ENCODE measurements at places on chromosomes 5 and 9.

- no peak for DNase-seq
These were observed 30.9 kb downstream of the S1PR3 start for GRCh38 chr9:89022001-89022759.

GRCh38 chr5:146682899-146683532, 167.0 kb upstream of the GPR151 start:
- DNase-seq: no peak

DNA sequence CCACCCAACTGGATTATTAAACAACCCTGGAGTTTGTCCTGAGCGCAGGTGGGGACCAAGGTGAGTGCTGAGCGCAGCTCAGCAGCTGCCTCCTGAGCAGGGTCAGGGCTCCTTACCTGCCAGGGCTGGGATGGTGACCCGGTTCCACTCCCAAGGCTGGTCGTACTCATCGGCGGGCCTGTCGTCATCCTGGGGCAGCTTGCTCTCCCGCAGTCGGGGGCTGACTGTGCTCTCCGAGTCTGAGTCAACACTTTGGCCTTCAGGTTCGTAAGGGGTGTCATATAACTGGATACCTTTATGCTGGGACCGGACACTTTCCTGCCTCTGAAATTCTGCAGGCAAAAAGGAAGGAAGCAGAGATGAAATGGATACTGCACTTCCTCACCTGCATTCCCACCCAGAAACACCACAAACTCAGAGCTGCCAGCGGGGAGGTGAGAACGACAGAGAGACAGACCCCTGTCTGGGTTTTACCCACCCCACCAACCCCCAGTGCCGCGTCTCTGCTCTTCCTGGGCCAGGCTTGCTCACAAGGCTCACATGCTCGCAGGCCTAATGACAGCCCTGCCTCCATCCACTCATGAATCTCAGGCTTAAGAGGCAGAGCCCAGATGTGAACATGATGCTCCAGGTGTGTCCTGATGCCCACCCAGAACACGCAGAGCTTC, 70.7 kb upstream of the SLC25A51 start:
- DNase-seq: no peak

DNA sequence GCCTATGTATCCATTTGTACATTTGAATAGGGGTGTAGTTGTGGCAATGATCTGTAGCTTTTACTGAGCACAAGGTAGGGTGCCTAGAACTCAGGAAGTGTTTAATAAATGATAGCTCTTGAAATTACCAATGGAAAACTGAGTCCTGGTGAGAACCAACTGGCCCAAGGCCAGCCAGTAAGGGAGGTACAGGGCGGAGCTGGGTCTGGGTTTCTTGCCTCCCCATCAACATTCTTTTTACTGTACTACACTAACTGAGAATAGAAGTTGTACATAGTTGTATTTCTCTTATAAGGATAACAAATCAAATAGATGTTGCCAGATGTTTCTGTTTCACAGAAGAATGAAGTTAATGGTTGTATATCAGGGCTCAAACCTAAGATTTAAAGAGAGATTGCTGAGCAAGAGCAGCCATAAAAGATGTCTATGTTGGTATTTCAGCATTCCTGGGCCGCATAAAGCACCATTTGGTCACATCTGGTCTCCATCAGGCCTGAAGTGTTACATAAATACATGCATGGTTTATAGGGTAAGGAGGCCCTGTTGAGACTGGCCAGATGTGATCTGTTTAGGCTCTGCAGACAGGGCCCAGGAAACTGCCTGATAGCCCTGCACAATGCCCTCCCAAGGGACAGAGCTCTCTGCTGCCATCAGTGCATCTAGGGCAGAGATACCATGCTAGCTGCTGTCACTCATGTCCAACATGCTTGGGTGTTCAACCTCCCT, 210.5 kb downstream of the NXNL2 start:
- DNase-seq: no peak

DNA sequence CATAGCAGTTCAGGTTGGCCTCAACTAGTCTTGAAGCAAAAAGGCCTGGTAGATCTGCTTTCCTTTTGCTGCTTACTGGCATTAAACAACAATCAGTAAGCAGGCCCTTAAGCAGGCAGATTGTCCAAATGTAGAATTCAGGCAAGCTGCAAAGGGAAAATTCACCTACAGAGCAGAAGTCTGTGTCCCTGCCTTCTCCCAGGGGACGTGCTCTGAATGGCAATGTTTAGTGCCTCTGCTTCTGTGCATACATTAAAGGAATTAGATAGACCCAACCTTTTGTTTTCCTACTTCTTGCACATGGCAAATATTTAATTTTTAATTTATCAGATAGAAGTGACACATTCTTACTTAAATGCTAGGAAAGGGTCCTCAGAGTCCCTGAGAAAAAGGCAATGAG, 328.8 kb upstream of the PIK3R1 start:
- DNase-seq: no peak

DNA sequence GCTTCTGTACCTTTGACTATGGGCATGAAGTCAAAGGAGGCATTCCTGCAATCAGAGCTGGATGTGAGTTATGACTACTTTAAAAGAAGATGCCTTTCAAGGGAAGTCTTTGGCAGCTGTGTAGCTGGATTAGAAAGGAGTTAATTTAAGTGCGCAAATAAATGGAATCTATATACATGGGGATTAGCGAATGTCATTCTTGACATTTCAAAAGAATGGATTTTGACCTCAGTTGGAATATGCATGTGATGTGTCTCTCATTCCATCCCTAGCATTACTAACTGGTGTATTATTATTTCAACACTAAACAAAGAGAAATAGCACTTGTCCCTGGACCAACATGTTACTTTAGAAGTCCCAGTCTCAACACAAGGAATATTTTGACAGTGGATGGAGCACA, 359.6 kb upstream of the SLC24A2 start:
- no peak for DNase-seq

GRCh38 chr9:125477089-125477544, 215.5 kb downstream of the GAPVD1 start:
- DNase-seq: no peak

DNA sequence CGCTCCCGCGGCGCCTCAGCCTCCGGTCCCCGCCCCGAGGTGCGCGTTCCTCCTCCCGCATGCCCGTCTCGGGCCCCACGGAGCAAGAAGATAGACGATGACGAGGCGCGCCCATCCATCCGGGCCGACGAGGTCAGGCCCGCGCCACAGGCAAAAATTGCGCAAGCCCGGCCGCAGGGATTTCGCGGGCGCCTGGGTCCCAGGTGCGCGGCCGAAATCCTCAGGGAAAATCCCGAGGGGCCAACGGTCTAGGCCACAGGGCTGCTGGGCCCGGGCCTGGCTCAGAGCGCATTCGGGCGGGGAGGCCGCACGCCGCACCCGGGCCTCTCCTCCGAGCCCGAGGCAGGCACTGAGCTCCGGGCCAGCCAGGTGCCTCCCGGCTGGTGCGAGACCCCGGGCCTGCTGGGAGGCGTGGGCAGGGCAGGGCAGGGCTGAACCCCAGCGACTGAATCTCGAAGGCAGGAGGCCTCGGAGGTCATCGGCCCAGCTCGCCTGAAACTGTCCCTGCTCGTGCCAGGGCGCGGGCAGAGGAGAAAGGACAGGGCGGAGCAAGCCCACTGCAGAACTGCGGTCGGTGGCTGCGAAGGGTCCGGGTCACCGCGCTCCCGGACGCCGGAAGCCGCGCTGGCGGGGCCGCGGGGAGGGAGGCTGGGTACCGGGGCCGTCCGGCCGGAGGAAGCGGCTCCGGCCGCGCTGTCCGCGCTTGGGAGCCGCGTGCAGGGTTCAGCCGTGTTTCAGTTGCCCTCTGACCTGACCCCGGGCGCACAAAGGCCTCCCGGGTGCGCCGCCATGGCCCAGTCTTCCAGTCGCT, 66.8 kb downstream of the FOXD1 start:
- no peak for DNase-seq

DNA sequence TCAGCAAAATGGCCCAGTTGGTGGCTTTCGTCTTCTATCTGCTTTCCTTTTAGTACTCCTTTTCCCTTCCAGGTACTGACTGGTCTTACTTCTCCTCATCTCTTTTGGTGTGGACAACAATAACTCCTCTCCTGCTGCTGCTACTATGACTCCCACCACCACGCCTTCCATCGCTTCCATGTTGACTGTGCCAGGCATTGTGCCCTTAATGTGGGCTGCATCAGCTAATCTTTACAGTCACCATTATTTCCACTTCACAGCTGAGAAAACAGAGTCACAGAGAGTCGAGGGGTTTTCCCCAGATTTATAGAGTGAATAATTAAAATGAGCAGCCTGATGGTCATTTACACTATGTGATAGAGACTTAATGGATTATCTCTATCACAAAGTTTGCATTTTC, 184.9 kb upstream of the IL12B start:
- DNase-seq: no peak

GRCh38 chr5:41087461-41087860, 16.3 kb upstream of the MROH2B start:
- DNase-seq: no peak

- DNase-seq: no peak
These were observed 77.8 kb downstream of the TENT4A start for GRCh38 chr5:6791031-6791430.

GRCh38 chr5:150195736-150196485, 6.0 kb downstream of the SLC6A7 start:
- DNase-seq: no peak

GRCh38 chr9:137606005-137606621, 627 bp downstream of the ARRDC1 start:
- DNase-seq: no peak

GRCh38 chr5:176389135-176390123, 878 bp downstream of the HIGD2A start:
- no peak for DNase-seq

DNA sequence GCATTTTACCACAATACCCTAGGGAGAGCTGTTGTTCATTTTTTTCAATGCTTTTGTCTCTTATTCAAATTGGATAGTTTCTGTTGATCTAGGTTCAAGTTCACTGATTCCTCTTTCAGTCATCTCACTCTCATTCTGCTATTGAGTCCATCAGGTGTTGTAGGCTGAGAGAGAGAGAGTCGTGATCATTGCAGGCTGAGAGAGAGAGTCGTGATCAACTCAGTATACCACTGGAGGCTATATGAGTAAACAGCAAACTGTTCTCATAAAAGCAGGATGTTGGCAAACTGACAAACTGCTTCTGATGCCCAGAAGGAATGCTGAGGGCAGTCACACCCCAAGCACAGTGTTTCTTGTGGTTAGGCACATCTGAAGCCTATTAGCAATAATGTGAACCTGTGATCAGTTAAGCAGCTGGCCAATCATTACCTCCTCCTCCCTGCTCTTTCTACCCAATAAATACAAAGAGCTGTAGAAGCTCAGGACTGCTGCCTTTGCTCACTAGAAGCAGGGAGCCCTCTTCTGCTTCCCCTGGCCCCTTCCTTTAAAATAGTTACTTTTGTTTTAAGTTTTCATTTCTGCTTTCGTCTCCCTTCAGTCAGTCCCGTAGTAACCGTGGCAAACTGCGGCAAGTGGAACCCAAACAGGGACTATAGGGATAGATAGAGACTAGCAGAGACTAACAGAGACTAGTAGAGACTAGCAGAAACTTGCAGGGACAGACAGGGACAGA, 476.1 kb upstream of the ACO1 start:
- no peak for DNase-seq

- DNase-seq: no peak
These were observed 29.3 kb downstream of the TLR4 start for GRCh38 chr9:117733465-117733864.

DNA sequence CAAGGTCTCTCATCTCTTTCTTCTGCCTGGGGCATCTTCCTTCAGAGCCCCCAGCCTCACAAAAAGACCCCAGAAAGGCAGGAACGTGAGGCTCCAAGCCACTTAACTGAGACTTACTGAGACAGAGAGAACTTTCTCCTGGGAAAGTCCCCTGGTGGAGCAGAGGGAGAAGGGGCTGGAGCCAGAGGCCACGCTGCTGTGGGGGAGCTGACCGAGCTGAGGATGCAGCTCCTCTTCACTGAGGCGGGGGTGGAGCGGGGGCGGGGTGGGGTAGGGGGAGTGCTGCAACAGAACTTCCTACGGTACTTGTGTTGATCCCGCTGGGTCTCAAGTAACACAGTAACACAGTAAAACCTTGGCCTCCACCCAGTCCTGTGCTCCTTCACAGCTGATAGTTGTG, 204.0 kb downstream of the FSTL4 start:
- DNase-seq: no peak

DNA sequence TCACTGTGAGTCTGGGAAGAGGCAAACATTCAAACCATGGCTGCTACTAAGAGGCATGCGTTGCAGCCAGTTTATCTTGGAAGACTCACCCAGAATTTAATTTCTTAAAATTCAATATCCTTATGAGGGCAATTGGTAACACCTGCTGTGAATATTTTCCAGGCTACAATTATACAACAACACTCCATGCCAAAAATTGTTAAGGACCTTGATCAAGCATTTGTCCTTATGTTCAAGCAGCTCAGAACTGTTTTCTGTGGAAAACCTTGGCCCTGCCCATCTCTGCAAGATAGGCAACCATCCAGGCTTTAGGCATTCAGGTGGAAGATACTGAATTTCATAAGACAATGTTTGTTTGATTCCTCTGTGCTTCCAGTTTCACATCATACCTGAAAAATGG, 327.8 kb downstream of the FBXL7 start:
- no peak for DNase-seq

GRCh38 chr9:124784509-124784908, 7.6 kb downstream of the OLFML2A start:
- DNase-seq: no peak

- DNase-seq: no peak
These were observed 1045.2 kb downstream of the CDH12 start for GRCh38 chr5:21807953-21808352.
